ENCODE measurements at places on chromosomes 16 and 17.

DNA sequence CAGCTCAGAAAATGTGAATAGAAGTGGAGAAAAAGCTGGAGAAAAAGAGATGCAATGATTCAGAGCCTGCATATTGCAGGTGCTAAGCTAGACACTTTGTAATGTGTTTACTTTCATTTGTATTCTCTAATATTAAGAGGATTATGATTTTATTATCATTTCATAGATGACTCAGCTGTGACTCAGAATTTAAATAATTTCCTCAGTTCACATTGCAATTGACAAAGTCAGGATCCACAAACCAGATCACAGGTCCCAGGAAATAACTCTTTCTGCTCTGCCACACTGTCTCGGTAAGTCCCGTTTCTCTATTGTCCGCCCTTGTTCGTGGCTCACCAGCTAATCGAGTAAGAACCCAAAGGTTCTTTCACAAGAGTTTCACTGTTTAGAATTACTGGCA, 235.4 kb upstream of the MON1B start:
- DNase-seq, result no peak

DNA sequence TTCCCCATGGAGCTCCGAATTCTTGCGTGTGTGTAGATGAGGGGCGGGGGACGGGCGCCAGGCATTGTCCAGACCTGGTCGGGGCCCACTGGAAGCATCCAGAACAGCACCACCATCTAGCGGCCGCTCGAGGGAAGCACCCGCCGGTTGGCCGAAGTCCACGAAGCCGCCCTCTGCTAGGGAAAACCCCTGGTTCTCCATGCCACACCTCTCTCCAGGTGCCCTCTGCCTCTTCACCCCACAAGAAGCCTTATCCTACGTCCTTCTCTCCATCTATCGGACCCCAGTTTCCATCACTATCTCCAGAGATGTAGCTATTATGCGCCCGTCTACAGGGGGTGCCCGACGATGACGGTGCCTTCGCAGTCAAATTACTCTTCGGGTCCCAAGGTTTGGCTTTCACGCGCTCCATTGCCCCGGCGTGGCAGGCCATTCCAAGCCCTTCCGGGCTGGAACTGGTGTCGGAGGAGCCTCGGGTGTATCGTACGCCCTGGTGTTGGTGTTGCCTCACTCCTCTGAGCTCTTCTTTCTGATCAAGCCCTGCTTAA, 617 bp upstream of the SENP3 start:
- peak; percentile 95 for DNase-seq

DNA sequence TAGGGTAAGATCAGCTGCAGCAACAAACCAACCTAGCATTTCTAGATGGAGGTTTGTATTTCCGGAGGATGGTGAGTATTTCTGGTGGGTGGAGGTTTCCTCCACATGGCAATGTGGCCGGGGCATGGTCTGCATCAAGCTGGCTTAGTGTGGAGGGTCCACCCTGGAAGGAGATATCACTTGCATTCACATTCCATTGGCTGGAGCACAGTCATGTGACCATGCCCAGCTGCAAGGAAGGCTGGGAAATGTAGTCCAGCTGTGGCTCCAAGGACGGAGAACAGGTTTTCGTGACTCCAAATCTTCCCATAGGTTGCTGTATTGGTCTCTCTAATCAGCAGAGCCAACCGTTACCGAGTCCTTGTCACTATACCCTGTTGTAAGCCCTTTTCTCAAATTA, 68.7 kb downstream of the RAI1 start:
- peak; percentile 90 for DNase-seq

GRCh38 chr16:75319513-75320411, 68.3 kb upstream of the BCAR1 start:
- DNase-seq, result no peak

DNA sequence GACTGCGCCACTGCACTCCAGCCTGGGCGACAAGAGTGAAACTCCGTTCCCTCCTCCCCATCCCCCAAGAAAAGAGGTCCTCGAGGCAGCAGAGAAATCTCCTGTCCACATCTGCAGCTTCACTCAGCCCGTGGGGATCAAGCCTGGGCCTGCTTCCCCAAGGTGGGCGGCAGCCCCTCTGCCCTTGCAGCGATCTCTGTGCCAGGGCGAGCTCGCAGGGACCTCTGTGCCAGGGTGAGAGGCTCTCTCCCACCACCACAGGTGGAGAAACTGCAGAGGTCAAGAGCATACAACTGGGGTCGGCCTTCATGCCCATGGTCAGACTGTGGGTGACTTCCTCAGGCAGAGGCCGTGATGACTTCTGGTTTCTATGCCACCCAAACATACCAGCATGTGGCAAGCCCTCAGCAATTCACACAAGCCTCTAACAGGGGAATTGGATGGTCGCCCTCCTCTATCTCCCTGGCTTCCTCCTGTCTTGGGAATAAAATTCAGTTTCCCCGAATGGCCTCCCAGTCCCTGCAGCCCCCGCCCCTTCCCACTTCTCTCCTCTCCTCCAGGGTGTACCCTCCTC, 5.5 kb downstream of the SLC43A2 start:
- no peak for DNase-seq

- DNase-seq, result no peak
Measured at GRCh38 chr17:61235001-61235826, 164.4 kb upstream of the TBX2 start.

DNA sequence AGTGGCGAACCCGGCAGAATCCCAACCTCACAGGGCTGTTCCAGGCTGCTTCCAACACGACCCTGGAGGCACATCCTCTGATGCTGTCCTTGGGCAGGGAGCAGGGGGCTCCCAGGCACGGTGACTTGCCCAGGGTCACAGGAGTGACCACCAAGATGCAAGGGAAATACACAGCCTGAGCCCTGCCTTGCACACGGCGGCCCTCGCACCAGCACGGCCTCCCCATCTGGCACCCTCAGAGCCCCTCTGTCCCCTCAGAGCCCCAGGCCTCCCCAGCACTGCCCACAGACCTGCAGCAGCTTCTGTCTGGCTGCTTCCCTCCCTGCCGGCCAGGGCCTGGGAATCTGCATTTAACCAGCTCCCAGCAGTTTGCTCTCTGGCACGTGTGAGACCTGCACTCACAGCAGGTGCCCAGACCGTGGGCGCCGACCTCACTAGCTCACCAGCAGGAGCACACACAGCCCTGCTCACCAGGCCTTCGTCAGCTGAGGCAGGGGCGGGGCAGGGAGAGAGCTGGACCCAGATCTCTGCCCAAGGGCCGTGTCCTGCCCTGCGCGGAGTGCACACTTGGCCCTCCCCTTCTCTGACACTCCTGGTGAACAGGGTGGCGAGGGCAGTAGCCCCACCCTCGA, 29.7 kb upstream of the ZC3H18 start:
- no peak for DNase-seq

DNA sequence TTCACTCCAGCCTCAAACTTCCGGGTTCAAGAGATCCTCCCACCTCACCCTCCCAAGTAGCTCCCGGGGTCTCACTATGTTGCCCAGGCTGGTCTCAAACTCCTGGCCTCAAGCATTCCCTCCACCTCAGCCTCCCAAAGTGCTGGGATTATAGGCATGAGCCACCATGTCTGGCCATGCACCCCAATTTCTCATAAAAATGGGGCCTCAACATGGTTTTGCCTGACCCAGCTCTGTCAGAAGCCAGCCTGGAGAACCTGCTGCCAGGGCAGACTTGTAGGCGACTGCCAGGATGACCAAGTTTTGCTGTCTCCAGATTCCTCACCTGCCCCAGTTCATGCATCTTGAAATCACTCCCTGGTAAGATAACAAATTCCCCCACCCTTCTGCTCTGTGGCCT, 82.9 kb downstream of the AIPL1 start:
- DNase-seq, result peak; percentile 29

Measured in ecto neural progenitor cell (in vitro differentiated cells).